Stimulated activated CD8-positive, alpha-beta memory T cell treated with anti-CD3 and anti-CD28 coated beads, Interleukin-7, amount 100 ng/mL, for 1 hour (primary cell): ENCODE measurements at places on chromosomes 6 and 20.

DNA sequence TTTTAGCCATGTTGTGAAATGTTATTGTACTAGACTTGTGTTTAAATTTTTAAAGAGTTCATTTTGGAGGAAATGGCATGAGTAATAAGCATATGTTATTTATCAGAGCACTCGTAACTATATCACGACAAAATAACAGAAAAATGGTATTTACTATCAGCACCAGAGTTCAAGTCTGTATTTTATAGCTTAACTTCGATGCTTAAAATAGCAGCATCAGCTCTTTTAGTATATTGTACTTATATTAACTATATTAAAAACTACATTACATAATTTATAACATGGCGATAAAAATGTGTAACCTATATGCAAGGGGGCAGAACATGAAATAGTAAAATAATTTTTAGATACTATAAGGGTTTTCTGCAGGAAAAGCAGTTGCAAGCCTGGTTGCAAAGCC, 52.9 kb downstream of the ABRACL start:
- no peak for DNase-seq

GRCh38 chr6:129790785-129791184, 70.3 kb downstream of the TMEM244 start:
- no peak for DNase-seq

- no peak for DNase-seq
Measured at GRCh38 chr20:57076152-57076652, 190.2 kb downstream of the BMP7 start.

- no peak for DNase-seq
Measured at GRCh38 chr20:32110173-32110704, 725 bp downstream of the TM9SF4 start.

DNA sequence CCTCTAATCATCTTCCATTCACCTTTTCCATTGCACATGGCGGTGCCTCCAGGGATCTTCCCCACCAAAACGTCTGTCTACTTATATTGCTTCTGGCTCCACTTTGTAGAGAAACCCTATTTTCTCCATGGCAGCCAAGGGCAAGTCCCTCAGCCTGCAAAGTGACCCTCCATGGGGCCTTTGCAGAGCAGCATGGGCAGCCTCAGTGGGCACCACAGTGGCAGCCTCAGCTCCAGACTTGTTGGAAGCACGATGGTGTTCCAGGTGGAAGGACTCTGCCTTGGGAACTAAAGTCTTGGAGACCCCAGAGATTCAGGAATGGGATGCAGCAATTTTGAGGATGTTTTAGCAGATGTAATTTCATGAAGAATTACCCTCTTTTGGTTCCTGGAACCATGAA, 18.5 kb upstream of the CCR6 start:
- DNase-seq = no peak

DNA sequence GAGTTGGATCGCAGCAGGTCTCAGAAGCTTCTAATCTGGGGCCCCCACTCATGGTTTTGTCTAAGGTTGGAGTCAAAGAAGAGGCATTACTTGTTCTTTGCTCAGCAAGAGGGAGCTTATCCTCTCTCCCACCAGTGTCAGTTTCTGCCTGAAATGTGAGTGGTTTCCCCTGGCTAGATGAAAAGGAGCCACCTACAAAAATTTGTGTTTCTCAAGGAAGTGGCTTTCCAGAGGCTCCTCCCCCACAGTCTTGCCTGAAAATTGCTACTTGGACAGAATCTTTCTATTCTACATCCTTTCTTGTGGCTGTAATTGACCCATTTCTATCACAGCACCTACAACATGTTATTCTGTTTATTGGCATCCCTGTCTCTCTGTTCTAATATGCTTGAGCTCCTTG, 37.9 kb downstream of the SCML4 start:
- DNase-seq = no peak

DNA sequence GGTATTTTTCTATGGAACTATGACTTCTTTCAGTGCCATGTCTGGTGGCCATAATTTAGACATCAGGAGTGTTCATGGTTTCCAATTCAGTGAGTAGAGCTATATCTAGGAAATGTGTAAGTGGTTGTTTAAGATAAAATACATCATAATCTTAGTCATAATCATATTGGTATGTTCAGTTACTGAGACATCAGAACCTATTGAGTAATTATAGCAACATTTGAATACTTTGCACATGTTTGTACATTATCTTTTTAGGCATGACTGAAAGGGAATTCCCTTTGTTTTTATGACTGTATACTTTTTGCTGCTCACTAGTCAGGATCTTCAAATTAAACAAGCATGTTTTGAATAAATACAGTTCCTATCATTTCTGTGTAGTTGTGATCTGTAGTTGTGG, 64.0 kb downstream of the STXBP5 start:
- no peak for DNase-seq

DNA sequence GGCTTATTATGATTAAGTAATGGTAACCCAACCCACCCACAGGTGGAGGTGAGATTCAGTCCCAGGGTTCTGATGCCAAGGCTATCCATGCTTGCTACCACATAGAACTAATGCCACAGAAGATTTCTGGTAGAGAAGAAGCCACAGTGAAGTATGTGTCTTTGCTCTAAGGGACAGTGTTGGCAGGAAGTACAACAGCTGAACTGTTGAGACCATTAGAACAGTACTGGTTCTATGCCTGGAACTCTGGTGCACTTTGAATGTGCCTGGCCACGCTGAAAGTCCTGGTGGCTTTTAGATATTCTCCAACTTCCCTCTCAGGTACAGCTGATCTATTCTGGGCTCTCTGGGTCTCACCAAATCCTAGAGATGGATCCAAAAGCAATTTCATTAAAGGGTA, 7.8 kb downstream of the STX7 start:
- DNase-seq = no peak

DNA sequence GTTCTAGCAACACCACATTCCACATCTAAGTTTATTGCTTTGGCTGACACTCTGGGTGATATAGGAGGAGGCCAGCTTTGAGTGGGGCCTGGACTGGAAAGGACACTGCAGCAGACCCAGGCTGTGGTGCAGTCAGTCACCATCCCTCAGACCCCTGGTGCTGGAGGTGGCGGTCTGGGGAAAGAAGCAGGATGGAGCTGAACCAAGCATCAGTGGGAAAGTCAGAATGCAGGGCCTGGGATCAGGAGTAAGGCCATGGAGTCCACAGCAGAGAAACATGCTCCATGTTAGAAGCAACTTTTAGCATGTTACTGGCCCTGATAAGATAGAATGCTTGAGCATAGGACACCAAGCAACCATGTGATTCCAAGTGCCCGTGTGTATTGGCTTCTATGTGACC, 5.9 kb downstream of the HLA-A start:
- DNase-seq = no peak

- DNase-seq = no peak
Measured at GRCh38 chr6:168884050-168884645, 369.5 kb downstream of the THBS2 start.

GRCh38 chr20:39089029-39089428, 126.9 kb downstream of the DHX35 start:
- DNase-seq = no peak

DNA sequence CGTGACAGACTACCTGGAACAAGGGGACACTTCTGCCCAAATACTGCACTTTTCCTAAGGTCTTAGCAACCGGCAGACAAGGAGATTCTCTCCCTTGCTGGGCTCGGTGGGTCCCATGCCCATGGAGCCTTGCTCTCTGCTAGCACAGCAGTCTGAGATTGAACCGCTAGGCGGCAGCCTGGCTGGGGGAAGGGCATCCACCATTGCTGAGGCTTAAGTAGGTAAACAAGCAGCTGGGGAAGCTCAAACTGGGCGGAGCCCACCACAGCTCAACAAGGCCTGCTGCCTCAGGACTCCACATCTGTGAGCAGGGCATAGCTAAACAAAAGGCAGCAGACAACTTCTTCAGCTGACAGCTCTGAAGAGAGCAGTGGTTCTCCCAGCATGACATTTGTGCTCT, 87.8 kb upstream of the ASCC3 start:
- no peak for DNase-seq

DNA sequence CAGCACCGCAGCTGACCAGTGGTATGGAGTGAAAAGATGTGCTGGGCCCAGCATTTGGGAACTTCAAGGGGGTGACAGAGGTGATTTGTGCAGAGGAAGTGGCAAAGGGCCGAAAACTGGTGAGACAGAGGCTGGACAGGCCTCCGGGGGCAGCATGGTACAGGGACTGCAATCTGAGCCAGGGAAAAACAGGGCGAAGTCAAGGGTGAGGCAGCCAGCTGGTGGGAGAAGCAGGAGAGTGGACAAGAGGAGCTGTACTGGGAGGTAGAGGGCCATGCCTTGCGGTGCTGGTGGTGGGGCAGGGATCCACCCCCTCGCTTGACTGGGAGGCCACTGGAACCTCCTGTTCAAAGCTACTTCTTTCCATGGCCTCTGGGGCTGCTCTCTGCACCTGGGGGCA, 7.3 kb upstream of the GFRA4 start:
- DNase-seq = no peak

DNA sequence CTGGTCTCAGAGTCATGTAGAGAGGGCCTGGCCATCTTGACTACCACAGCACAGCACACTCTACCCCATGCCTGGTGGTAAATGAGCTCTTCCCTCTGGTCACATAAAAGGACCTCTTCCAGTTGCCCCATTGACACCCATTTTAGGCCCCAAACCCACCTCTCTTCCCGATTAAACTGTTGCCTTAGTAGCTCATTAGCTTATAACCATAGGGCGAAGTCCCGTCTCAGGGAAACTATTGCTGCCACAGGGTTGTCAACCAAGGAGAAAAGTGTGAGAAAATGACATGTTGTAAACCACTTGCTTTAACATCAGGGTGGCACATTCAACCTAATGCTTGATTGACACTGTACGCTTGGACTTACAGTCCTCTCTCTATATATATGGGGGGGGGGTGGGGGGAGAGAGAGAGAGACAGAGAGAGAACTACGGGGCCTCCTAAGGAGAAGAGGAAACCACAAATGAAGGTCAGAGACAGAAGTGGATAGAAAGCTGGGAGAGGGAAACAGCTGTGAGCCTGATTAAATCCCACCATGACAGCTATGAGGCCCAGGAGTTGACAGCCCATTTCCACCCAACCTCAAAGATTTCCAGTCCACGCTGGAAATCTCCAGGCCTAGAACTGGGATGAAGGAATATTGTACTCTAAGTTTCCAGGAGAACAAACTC, 14.9 kb upstream of the BTN1A1 start:
- DNase-seq = no peak

- no peak for DNase-seq
Measured at GRCh38 chr20:11890331-11891076, 27.2 kb upstream of the BTBD3 start.

GRCh38 chr6:20678831-20679352, 144.6 kb downstream of the CDKAL1 start:
- DNase-seq = no peak

DNA sequence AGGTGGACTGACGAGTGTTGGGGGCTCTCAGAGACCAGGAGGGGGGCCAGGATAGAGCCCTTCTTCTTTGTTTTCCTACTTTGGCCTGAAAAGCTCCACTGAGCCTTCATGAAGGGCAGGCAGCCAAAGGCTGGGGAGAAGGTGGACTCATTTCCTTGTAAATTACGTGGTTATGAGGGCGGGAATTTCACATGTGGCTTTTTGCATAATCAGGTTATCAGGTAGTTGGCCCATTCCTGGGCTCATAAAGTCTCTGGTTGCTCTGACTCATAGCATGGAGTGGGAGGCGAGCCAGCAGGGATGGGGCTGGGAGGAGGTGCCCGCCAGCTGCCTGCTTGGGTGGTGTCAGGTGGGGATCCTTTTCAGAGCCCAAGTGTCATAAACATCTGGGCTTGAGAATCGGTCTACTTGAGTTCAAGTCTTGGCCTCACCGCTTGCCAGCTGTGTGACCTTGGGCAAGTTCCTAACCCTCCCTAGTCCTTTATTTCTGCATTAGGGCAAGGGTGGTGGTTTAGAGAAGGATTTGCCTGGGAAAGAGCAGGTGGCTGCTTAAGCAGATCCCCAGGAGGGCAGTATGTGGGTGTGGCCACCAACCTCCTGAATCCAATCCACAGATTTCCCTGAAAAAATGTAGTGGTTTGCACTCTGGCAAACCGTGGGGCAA, 26.5 kb upstream of the RNF24 start:
- no peak for DNase-seq

DNA sequence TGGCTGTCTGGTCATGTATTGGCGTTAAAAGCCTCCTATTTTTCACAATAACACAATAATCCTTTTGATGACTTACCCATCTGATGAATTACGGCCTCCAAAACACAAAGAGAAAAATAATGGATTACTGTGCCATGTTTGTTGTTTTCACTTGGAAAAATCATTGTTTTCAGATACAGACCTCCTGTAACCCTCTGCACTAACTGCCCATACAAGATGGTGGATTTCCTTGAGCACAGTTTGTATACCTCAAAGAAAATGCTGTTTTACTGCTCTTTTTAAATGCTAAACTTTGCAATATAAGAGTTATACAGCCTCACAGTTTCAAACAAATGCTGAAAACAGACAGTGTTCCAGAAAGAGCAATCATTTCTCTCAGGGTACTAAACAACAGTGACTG, 61.0 kb downstream of the SMLR1 start:
- no peak for DNase-seq

DNA sequence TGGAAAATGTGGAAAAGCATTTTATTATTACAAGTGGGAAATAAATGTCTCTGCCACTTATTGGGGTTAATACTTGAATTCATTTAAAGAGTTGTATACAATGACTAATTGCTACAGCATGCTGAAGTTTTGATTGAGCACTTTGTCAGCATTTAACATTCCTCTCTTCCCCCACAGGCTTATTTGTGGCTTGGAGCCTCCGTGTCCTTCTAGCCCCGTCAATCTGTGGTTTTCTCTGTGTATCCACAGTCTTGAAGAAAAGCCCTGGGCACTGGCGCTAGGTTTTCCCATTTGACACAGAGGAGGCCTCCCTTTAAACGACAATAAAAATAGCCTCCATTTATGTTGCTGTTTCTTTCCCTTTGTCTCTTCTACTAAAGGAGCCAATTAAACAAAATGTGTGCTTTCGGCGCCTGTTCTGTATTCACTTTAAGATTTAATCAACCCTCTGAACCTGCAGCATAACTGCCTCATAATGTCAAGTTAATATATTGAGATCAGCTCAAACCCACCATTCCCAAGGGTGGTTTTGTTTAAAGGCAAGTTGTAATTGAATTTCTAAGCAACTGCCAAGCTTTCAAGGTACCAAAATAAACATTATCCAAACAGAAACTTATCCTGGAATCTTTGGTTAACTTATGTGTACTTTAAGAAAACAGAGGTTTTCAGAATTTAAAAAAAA, 326.6 kb upstream of the RNF24 start:
- no peak for DNase-seq

- no peak for DNase-seq
Measured at GRCh38 chr6:142470421-142470820, 168.6 kb downstream of the ADGRG6 start.

DNA sequence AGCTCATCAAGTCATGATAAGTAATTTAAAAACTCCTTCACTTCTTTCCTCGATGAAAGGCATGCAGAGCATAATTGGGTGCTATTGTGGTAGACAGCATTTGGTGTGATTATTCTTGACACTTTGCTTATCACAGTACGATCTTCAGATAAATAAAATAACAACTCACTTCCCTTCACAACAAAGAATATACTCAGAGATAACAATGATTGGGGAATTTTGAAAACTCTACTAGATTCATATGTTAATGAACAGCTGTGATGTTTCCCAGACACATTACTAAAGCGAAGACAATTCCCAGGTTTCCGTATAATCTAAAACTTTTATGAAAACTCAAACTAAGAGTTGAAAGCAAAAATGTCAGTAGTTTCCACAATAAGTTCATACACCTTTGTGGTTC, 670.6 kb upstream of the EPHA7 start:
- DNase-seq = no peak
